ENCODE measurements at places on chromosomes 2 and 18. TPM values are rescaled to one million over a fixed set of nuclear protein-coding genes. Genes with fewer than 3 reads are reported as not detected.

CPS1 gene
- total RNA-seq = 50.7 TPM

FARP2 gene
- 36.6 TPM for total RNA-seq

NGEF gene
- 37.5 TPM for total RNA-seq

PMAIP1 gene
- 23.2 TPM for total RNA-seq

MFSD2B gene
- total RNA-seq = not detected

NFATC1 gene
- total RNA-seq = 6.5 TPM

RETREG2 gene
- total RNA-seq = 120 TPM

ASPRV1 gene
- total RNA-seq = 0.10 TPM

TRIB2 gene
- 2.0 TPM for total RNA-seq

ZNF804A gene
- total RNA-seq = 2.8 TPM

TNP1 gene
- not detected for total RNA-seq

ZNF385B gene
- total RNA-seq = 0.22 TPM

ADGRF3 gene
- 0.07 TPM for total RNA-seq

TMEFF2 gene
- total RNA-seq = 15.2 TPM

ACOXL gene
- not detected for total RNA-seq

POTEJ gene
- not detected for total RNA-seq

CD8B2 gene
- not detected for total RNA-seq

SLC14A1 gene
- total RNA-seq = 1.6 TPM

All from A172 (cell line).